GF-D8 (cell line): ENCODE measurements at places on chromosomes 12 and 14.

DNA sequence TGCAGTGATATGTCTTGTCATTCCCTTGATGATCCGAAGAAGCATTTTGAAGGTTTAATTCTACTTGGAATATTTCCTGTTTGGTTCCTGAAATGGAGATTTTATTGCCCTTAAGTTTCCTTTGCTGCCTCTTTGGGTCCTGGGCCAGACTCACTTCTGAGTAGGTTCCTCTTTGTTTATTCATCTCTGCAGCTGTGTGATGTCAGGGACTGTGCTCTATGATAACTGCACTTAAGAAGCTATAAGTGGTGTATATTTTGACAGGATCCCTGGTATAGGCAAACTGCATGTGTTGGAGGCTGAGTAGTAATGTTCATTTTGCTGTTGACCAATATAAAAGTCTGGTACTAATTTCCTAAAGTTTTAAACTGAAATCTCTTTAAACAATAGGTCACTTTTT lies at the start of gene KLRC4:
Gene KLRC4, minus strand, starts transcription at position 366 of the 400 bp plus-strand sequence. Its CDS starts 182 bp downstream, at position 184.
- DNase-seq, result peak; percentile 33

DNA sequence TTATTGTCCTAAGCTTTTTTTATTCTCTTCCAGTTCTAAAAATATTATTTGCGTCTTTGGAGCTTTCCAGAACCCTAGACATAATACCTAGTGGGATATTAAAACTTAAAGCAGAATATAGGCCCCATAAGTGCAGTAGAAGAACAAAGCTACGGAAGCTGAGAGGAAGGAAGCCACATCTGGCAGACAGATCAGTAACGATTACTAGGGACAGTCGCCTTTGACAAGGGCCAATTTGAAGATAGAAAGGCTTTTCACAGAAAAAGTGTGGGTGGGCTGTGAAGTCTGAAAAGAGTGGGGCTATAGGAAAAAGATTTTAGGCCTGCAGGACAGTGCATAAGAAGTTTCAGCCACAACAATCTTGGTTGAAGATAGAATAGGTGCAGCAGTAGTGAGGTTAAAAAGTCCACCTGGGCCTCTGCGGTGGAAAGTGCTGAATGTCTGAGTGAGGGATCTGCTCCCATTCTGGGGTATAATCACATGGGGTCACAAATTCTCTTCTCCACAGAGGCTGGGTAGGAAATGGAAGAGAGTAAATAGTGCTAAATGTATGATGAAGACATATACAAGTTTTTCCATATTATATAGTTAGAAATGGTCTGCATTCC lies 114.5 kb downstream of the CMAS start:
- DNase-seq, result no peak

- DNase-seq, result no peak
Measured at GRCh38 chr12:125399489-125399888, 334.3 kb downstream of the AACS start.

GRCh38 chr14:90453401-90453951 lies 56.6 kb downstream of the CALM1 start:
- no peak for DNase-seq

- DNase-seq, result no peak
Measured at GRCh38 chr14:69443296-69443805, 41.2 kb upstream of the PLEKHD1 start.

DNA sequence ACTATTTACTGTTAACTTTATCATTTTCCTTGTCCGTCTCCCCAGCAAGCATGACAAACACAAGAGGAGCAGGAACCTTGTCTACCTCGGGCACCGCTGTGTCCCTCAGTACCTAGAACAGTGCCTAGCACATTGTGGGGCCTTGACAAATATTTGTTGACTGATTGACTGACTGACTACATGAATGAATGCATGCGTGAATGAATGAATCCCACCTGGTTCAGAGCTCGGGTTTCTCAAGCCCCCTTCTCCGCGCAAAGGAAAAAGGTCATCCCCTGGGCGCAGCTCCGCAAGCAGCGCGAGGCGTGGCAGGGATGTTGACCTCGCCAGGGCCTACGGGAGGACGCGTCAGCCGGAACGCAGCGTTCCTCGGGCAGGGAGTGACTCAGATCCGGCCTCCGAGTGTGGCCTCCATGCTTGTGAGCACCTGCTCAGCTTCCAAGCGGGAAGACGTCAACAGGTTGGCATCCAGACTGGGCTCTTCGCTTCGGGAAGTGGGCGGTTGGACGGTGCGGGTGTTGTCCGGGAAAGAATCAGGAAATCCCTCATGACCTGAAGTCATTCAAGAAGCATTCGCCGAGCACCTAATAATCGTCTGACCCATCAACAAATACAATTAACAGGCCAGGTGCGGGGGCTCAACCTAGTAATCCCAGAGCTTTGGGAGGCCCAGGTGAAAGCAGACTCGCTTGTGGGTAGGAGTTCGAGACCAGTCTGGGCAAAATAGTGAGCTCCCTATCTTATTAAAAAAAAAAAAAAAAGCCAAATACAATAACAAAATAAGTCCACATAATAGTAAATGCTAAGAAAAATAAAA lies 13.9 kb upstream of the UBC start:
- DNase-seq, result no peak

DNA sequence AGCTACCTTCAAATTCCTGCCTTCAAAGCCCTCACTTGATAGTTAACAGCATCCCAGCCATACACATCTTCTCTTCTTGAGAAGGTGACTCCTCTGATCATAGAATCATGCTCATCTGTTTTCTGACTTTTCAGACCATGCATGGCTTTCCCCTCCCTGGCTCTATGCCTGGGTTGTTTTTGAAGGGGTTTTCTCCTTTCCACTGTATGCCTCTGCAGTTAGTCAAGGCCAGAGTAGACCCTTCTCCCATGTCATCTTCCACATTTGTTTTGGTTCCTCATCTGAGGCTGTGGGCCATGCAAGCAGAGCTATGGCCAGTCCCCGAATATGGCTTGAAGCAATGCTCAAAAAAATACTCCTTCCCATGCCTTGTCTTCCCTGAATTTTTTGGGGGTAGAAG lies 14.3 kb upstream of the MCRS1 start:
- DNase-seq, result no peak

DNA sequence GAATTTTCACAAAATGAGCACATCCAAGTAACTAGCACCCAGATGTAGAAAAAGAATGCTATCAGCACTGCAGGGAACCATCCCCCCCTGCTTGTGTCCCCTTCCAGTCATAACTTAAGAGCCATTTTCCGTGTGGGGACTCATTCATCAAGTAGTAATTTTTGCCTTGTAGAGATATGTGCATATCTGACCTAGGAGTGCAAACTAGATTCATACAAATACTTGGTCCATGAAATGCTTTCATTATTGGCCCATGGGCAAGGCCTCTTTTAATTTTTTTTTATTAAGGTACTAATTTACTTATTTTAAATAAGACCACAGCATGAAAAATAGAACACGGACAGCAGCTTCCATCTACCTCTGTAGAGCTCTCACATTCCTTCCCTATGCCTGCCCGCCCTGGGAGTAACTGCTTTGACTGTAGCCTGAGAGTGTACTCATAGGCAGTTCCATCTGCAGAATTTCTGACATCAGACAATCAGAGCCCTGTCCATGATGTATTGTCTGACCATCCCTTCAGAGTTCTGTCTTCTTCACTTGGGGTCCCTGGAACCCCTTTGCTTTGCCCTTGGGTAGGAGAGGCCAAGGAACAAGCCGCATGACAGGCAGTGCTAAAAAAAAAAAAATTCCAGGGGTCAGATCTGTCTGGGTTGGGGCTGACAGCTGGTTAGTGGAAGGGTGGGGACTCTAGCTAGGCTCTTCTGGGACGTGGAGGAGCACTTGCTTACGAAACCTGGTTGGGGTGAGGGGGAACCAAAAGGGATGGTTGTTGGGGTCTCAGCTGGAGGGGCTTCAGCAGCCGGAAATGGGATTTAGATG lies 131.7 kb downstream of the C12orf75 start:
- no peak for DNase-seq
